G401 (cell line): ENCODE measurements at places on chromosomes 4 and X. TPM values are rescaled to one million over a fixed set of nuclear protein-coding genes. Genes with fewer than 3 reads are reported as not detected.

GRCh38 chr4:20681271-20681670, 19.0 kb upstream of the PACRGL start:
- no peak for DNase-seq

GRCh38 chrX:74383611-74384010, 37.7 kb upstream of the SLC16A2 start:
- peak; percentile 52 for DNase-seq

HSPA4L gene
- total RNA-seq = 14.0 and 19.0 TPM in 2 replicates

DNA sequence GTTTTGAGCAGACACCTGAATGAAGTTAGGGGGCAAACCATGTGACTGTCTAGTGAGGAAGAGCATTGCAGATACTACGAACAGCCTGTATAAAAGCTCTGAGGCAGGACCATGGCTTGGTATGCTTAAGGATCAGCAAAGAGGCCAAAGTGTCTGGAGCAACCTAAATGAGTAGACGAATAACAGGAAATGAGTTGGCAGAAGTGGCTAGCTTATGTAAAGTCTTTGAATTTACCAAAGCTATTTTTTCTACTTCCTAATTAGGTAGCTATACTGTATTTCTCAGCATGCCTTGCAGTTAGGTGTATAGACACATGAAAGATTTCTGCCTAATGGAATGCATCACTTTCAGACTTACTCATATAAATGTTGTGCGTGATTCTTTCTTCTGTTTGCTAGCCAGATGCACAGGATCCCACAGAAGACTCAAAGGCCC, 9.3 kb upstream of the GPRIN3 start:
- DNase-seq = no peak

- DNase-seq = no peak
Measured at GRCh38 chr4:54118850-54119589, 19.1 kb downstream of the GSX2 start.

VBP1 gene
- total RNA-seq = 103 and 137 TPM in 2 replicates

DNA sequence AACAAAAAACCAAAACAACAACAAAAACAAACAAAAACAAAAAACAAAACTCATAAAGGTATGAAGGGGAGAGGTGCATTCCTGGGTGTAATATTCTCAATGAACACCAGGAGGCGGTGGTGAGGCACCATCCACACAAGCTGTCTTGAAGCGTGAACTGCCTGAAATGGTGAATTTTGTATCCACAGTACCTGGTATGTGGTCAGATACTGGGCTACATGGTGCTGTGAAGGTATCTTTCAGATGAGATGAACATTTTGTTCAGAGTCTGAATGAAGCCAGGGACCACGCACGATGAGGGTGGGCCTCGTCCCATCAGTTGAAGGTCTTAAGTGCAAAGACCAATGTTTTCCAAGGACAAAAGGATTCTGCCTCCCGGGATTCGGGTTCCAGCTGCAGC, 58.5 kb downstream of the ASMT start:
- DNase-seq = peak; percentile 5

DNA sequence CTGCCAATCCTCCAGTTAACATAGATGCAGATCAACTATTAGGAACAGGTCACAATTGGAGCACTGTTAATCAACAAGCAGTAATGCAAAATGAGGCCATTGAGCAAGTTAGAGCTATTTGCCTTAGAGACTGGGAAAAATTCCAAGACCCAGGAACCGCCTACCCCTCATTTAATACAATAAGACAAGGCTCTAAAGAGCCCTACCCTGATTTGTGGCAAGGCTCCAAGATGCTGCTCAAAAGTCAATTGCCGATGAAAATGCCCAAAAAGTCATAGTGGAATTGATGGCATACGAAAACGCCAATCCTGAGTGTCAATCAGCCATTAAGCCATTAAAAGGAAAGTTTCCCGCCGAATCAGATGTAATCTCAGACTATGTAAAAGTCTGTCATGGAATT, 20.5 kb upstream of the TRIM61 start:
- DNase-seq = no peak

NDST4 gene
- not detected in 2 replicates for total RNA-seq

DNA sequence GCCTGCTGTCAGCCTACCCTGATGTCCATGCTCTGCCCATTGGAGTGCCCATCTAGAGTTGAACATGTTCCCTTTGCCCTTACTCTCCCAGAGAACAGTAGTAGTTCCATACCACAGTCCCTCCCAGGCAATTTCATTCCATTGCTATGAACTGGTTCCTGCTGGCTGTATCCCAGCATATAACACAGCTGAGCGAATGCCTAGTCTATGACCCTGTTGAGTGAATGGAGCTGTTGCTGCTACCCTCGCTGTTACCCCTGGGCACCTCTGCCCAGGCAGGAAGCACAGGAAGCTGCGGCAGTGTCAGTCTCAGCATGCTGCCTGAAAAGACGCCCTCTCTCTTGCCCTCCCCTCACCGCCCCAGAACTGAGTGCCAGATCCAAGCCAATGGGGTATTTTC, 73.3 kb downstream of the SOX3 start:
- DNase-seq = no peak

GRCh38 chr4:183343730-183344129, 21.5 kb upstream of the CLDN24 start:
- no peak for DNase-seq

- no peak for DNase-seq
Measured at GRCh38 chrX:66074920-66075879, 35.3 kb upstream of the VSIG4 start.

GRCh38 chr4:56149591-56149990, 200.8 kb downstream of the CEP135 start:
- no peak for DNase-seq

DNA sequence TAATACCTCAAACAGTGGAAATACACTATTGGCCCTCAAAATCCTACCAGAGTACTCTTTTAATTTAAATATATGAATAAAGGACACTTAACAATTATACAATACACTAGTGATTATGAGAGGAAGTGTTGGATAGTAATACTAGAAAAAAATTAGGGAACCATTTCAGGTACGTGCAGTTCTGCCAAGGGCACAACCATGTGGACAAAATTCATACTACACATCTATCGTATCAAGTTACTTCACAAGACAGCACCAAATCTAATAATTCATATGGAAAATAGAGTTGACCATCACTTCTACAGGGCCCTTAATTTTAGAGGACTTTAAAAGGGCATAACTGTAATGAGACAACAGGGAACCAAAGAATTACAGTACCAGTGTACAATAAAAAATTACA, 69.2 kb upstream of the ZCCHC13 start:
- no peak for DNase-seq

GRCh38 chr4:98267498-98267897, 6.3 kb downstream of the RAP1GDS1 start:
- no peak for DNase-seq

GRCh38 chrX:4263030-4263803, 549.8 kb upstream of the PRKX start:
- no peak for DNase-seq

CT45A2 gene
- total RNA-seq = not detected in 2 replicates

DNA sequence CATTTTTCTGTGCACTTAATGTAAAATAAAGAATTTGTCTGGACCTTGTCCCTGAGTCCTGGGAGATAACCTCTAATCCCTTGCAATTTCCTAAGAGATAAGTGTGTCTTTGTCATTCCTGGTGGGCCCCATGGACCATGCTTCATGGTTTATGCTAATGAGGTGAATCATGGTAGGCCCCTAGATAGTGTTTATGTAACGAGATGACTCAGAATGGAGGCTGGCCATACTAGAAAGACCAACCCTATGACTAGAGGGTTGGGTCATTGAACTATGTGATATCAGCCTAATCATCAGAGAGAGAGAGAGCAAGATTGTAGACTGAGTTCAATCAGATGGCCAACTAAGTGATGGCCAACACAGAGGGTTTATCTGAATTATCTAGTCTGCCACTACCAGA, 64.2 kb upstream of the NHSL2 start:
- DNase-seq = no peak

PSAPL1 gene
- total RNA-seq = not detected in 2 replicates

DNA sequence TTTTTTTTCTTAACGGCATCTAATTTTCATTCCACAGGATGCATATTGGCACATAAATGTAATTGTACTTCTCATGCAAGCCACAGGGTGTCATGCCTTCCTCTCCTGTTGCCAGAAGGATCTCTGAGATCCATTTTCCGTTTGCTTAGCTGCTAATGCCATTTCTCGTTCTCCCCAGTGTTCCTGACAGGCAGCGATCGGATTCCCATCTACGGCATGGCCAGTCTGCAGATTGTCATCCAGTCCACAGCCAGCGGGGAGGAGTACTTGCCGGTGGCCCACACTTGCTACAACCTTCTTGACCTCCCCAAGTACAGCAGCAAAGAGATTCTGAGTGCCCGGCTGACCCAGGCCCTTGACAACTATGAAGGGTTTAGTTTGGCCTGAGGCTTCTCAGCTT, 8.9 kb upstream of the NAP1L5 start:
- peak; percentile 91 for DNase-seq

DNA sequence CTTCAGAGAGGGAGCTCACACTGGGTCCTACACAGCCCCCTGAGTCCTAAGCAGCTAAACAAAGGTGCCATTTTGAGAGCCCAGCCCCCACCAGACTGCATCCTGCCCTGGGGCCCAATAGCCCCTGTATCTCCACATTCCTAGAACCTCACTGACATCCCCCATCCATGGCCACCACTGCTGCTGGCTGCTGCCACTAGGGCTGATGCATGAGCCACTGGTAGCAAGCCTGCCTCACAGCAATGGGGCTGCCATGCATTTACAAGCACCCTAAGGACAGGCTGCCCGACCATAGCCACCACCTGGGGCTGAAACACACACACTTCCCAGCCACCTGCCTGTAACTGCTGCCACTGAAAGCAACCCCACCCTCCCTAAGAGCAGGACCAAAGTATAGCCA, 26.5 kb upstream of the TRO start:
- no peak for DNase-seq
